Stimulated activated CD4-positive, alpha-beta T cell treated with anti-CD3 and anti-CD28 coated beads, Interleukin-15, amount 100 ng/mL, for 48 hours (primary cell): ENCODE measurements at places on chromosomes 12 and 14.
A peak's percentile ranks its signal among the peaks of the same experiment; 100 is the strongest.

GRCh38 chr12:117661471-117661870, 300.0 kb upstream of the NOS1 start:
- no peak for DNase-seq

GRCh38 chr14:68713782-68714181, 79.1 kb downstream of the ZFP36L1 start:
- no peak for DNase-seq

DNA sequence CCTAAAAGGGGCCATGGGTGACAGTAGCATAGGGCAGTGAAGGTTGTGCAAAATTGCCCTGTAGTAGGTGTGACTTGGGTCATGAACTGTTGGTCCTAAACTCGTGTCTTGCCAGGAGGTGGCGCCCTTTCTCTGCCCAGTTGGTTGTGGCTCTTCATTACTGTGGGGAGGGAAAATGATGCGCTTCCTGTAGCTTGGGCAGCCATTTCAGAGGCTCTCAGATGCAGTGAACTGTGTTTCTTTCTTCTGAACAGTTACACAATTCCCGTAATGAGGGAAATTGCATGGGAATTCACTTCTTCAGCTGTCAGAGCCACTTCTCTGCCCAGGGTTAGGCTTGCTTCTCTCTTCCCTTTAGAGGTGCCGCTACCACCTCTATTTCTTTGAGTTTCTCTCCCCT, 148.1 kb upstream of the NRXN3 start:
- DNase-seq: peak; percentile 38

DNA sequence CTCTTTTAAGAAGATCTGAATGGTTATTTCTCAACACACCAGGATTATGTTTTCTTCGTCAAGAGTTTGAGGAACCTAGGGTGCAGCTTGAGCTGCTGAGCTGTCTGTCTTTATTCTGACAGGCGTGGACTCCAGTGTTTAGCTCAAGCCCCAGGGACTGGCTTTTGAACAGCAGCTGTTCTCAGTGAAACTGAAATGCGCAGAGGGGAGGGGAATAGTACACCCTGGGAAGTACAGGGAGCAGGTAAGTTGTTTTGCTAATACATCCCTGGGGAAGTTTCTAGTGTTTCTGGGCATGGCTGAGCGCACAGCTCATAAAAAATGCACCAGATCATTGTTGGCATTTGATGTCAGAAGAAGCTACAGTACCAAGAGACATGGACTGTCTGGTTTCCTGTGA, 659.8 kb downstream of the DIO2 start:
- DNase-seq: no peak

DNA sequence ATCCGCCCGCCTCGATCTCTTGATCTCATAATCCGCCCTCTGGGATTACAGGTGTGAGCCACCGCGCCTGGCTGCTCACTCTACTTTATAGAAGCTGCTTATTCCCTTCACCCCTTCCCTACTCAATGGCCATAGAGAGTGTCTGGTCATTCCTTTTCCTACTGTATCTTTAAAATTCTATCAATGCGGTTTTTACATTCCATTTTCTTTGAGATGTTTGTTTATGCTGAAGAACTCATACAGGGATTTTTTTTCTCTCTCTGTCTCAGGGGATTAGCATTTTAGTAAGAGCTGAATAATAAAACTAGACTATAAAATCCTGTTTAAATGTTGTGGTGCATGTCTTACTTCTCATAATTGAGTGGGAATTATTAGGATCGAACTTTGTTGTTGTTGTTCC, 218.6 kb upstream of the FOXN3 start:
- no peak for DNase-seq

- DNase-seq: no peak
Observed at GRCh38 chr12:40336573-40337199, 111.9 kb downstream of the LRRK2 start.

DNA sequence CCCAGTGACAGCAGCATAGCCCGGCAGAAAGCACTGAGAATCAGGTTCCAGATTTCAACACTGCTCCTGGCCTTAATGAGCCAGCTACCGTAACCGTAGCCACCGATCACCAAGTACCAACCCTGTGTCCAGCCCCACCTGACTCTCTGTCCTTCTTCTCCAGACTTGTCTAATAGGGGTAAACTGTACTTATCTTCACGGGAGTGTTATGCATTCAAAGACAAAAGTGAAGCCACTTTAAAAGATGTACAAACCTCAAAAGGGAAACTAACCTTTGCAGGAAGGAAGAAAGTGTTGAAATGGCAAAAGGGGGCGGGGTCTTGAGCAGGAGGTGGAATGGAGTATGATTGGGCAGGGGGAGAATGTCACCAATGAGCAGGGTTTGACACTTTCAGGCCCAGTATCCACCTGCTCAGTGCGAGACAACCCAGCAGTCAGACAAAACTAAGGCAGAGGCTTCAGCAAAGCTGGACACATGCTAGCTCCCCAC, 226.1 kb downstream of the CHST11 start:
- peak; percentile 49 for DNase-seq

- no peak for DNase-seq
Observed at GRCh38 chr14:50530794-50531365, 1.5 kb downstream of the MAP4K5 start.

DNA sequence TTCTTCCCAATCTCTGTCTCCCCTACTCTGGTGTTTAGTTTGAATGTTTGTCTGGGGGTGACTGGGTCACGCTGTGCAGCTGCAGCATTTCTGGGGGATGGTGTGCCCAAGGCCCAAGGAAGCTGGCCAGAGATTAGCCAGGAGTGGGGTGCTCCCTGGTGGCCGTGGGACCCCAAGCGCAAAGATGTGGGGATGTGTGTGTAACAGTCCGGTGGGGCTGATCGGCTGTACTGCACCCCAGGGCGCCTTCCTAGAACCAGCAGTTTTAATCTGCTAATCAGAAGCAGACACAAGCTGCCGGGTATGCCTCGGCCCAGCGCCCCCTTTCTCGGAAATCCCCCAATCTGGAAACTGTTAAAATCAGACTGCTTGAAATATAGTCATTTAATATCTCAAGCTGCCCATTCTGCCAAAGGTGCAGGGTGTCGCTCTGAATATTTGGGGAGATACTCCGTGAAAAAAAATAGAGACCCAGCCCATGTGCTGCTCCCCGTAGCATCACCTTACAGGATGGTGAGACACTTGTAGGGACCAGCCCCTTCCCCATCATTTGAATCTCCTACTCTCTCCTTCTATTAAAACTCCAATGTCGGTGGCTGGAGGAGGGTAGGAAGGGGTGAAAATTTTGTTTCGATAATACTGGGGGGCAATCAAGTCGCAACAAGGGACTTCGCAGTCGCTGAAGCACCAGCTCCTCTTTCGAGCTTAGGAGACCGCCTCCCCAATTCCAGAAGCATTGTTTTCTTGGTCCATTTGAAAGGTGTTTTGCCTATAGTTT, 4.3 kb downstream of the HOXC9 start:
- DNase-seq: no peak

- no peak for DNase-seq
Observed at GRCh38 chr12:127396734-127397133, 870.2 kb upstream of the TMEM132C start.

DNA sequence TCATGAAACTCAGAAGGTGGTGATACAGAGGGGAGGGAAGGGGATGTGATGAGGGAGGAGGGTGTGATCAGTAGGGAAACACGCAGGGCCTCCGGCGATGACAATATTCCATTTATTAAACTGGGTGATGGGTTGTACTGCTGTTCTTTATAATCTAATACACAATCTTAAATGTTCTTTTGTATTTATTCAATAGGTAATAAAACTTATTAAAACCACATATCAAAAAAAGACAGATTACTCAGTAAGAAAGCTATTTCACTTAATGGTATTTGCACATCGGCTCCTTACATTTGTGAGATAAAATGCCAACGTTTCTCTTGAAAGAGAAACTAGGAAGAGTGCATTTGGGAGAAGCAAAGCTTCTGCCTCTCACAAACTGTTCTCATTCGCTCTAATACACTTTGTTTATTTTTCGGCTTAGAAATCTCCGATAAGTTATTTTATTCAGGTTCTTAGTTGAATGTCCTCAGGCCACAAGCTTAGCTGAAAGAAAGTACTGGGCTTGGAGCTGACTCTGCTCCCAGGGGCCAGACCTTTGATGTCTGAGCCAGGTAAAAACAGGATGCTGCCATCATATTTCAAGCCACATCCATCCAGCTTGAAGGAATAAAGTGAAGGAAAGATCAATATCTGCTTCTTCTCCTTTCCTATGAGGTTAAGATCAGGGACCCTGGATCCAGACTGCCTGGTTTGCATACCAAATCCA, 17.5 kb downstream of the STON2 start:
- DNase-seq: no peak

DNA sequence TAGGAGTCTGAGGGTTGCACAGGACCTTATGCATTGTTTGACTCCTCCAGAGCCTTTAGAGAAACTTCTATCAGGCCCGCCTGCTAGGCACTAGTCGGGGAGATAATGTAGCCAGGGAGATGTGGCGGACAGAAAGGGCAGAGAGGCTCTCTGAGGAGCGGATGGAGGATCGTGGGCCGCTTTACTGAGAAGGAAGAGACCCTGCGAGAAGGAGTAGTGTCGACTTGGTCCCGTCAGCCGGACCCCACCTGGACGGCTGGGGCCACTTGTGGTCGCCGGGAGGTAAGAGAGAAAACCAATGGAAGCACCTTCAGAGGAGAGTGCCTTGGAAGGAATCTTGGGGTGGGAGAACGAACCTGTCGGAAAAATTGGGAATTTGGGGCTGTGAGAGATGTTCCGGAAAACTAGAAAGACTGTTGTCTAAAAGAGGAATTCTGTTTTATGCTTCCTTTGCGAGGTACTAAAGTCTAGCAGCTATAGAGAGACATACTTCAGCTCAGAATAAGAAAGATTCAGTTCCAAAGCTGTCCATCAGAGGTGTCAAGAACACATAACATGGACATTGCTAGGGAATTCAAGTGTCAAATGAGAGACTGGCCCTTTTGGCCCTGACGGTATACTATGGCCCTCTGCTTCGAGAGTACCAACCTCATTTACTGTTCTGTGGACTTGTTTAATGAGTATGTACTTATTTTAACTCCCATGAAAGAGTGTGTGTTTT, 660 bp upstream of the MCRS1 start:
- no peak for DNase-seq

DNA sequence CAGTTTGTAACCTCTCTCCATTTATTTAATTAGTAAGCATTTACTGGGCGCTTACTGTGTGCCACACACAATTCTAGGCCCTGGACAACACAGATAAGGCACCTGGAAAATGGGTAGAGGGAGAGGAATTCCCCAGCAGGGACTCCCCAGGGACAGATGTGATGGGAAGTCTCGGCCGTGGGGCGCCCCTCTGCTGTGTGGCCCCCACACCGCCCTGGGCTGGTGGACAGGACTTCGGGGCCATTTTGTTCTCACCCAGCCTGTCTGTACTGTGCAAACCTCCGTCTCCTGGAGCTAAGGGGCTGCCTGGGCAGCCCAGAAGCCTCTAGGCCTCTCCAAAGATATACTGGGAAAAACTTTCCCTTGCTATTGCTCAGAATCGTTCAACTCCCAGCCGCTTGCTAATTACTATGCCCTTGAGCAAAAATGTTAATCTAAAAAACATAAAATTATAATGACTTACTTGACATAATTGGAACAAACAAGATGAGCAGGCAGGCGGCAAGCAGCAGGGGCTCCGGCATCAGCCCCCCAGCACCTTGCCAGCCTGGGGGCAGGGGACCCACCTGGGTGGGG, 64.4 kb upstream of the NCOR2 start:
- DNase-seq: no peak

DNA sequence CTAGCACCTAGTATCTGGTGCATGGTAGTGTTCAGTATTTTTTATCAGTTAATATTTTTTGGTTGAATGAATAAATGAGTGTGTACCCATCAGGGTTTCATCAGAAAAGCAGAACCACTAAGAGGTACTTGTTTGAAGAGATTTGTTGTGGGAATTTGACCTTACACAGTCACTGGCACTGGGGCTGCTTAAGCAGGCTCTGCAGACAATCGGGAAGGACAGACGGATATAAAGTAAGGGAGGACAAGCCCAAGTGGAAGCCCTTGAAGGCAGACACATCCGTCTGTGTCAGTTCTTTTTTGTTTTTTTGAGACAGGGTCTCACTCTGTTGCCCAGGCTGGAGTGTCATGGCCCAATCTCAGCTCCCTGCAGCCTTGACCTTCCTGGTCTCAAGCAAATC, 38.7 kb downstream of the CD9 start:
- DNase-seq: no peak

DNA sequence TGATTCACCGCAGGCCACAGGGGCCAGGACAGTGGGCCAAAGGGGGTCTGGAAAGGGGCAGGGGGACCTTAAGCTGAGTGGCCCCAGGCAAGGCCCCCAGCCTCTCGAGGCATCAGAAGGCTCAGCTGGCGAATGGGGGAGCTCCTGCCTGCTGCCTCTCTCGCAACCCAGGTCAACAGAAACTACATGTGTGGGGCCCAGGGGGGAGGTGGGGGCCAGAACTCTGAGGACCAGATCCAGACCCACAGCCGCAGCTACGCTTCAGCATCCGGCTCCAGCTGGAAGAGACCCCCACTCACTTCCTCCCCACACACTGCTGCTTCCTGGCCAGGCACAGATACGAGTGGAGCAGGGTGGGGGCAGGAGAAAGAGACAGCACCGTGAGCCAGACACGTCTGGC, 46.5 kb downstream of the NCOR2 start:
- DNase-seq: no peak

GRCh38 chr12:54958048-54958658, 26.4 kb downstream of the TESPA1 start:
- DNase-seq: peak; percentile 41

DNA sequence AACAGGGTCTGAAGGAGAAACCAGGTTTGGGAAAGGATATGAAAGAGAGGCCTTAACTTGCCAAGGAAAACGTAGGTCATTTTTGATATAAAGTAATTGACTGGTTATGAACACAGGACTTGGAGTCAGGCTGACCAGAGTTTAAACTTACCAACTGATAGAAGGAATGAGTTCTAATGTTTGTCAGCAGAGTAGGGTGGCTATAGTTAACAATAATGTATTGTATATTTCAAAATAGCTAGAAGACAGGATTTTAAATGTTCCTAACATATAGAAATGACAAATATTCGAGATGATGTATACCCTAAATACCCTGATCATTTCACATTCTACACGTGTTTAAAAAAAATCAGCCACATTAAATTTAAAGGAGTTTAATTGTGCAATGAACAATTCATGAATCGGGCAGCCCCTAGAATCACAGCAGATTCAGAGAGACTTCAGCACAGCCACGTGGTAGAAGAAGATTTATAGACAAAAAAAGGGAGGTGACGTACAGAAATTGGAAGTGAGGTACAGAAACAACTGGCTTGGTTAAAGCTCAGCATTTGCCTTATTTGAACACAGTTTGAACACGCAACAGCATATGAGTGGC, 52.5 kb upstream of the PLEKHG7 start:
- DNase-seq: no peak

- DNase-seq: no peak
Observed at GRCh38 chr12:109811624-109811995, 21.6 kb downstream of the TRPV4 start.

GRCh38 chr12:67419810-67420209, 150.7 kb downstream of the CAND1 start:
- DNase-seq: no peak

GRCh38 chr14:95831468-95831867, 45.2 kb upstream of the TUNAR start:
- no peak for DNase-seq
